CD8-positive, alpha-beta memory T cell (primary cell): ENCODE measurements at places on chromosomes 7 and 10.
A peak's percentile ranks its signal among the peaks of the same experiment; 100 is the strongest.

DNA sequence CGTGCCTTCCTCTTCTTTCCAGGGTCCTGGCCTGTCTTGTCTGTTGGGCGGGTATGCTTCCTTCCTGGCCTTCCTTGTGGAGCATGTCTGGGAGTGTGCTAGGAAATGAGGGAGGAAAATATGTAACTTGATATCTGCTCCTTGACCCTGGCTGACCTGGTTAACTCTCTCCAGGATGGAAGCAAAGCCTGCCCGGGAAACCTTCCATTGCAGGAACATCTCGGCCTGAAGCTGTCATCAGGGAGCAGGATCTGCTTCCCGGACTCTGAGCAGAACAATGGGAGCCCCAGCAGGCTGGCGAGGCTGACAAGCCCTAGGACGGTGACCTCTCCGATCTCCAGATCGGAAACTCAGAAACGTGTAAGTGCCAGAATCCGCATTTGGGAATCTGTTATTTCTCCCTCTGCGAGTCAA, 340.3 kb downstream of the FRMD4A start:
- DNase-seq: no peak

DNA sequence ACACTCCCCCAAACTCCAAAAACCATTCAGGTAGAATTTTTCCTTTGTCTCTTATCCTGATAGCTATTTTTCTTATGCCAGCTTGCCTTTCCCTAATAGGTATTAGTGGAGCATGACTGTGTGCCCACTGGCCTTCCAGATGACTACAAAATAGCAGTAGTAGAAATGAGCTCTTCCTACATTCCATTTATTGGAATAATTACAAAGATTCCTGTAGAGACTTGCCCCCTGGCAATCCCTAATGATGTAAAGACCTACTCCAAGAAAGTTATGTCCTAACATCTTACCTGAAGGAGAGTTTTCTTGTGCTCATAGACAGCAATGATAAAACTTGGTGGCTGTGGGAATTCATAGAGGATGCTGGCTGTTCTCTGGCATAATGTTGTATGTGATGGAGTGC, 501.8 kb downstream of the GATA3 start:
- no peak for DNase-seq

DNA sequence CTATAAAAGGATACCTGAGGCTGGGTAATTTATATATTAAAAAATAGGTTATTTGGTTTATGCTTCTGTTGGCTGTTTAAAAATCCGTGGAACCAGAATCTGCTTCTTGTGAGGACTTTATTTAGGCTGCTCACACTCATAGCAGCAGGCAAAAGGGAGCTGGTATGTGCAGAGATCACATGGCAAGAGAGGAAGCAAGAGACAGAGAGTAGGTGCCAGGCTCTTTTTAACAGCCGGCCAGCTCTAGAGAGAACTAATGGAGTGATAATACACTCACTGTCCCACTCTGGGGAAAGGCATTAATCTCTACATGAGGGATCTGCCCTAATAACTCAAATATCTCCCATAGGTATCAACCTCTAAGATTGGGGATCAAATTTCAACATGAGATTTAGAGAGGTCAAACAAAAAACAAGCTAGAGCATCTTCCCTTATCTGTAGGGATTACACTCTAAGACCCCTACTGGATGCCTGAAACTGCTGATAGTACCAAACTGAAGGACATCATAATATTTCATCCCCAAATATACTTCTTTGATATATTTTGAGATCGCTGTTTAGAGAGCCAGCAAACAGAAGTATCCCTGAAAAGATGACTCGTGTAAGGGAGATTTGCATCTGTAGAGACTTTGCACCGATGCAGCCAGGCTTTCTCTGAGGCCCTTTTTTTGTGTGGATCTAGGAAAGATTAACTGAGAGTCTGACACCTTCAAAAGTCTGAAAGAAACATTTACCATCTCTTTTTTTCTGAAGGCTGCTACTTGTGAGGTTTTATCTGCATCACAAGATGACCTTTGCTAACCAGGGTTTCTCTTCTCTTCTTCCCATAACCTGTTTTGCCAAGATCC, 717.0 kb upstream of the MBL2 start:
- no peak for DNase-seq

DNA sequence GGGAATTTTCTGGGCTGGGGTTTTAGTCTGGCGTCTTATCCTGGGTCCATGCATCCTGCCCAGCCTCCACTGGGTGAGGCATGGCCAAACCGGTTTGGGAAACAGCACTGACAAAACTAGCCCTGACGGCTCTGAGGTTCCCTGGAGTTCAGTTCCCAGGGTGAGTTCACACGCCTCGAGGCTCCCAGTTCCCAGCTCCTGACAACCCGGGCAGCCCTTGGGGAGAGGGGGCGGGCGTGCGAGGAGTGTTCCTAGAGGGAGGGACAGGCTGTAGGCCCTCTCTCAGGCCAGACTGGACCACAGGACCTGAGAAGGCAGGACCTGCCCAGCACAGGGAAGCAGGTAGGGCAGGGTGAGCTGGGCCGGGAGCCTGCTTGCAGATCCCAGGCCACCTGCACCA, 82.3 kb upstream of the PPIF start:
- no peak for DNase-seq

DNA sequence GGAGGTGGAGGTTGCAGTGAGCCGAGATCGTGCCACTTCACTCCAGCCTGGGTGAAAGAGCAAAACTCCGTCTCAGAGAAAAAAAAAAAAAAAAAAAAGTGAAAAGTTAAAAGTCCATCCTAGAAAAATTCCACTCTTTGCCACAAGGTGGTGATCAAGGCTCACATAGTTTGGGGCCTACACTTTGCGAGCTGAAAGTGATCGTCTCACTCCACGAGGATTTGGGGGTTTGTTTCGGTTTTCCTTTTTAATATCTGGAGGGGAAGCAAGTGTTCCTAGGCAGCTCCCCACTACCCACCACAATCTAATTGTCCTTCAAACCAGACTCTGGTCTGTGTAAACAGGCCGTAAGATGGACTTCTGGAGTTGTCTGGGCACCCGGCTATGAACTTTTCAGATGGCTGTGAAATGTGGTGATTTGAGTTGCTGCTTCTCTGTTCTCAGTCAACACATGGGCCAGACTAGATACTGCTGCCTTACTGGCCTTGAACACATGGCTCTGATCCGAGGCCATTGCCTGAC, 27.1 kb downstream of the PRLHR start:
- DNase-seq: peak; percentile 67

DNA sequence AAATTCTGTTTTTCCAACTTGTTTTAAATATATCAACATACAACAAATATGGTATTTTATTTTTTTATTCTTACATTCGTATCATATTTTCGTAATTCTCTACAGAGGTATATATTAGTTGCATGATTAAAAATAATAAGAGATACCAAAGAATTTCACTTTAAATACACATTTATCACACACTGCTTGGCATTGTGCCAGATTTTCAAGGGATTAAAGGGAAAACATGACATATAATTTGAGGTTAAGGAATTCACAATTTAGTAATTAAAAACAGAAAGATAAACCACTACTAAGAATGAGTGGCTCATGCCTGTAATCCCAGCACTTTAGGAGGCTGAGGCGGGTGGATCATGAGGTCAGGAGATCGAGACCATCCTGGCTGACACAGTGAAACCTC, 484.7 kb upstream of the SORCS1 start:
- DNase-seq: no peak

DNA sequence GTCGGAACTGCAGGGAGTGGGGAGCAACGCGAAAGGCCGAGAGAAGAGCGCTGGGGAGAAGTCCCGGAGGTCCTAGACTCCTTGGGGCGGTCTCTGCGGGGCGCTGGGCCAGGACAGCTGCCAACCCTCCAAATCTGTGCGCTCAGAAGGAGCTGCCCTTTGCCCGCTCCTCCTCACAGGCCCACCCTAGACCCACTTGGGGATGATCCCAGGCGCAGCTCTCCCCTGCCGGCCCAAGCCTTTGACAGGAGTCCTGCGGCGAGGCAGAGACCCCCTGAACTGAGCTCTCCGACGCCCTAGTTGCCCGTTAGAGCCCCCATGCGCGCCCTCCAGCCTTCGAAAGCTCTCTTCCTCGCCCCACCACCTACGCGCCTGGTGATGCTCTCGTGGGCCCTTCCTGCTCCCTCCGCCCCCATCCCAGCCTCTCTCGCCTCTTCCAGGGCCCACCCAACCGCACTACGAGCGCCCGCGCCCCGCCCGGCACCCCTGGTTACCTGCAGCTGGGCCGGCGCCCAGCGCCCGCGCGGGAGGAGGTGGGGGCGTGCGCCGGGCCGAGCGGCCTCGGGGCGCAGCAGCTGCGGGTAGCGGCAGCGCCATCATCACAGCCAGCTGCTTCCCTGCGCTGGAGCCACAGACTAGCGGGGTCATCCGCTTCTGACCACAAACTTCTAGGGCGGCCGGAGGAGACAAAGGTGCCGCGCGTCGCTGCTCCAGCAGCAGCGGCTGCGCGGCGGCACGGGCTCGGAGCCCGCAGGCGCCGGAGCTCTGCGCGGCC, 353.4 kb downstream of the DNAJB6 start:
- no peak for DNase-seq

GRCh38 chr7:49778731-49779270, 5.4 kb downstream of the VWC2 start:
- no peak for DNase-seq

DNA sequence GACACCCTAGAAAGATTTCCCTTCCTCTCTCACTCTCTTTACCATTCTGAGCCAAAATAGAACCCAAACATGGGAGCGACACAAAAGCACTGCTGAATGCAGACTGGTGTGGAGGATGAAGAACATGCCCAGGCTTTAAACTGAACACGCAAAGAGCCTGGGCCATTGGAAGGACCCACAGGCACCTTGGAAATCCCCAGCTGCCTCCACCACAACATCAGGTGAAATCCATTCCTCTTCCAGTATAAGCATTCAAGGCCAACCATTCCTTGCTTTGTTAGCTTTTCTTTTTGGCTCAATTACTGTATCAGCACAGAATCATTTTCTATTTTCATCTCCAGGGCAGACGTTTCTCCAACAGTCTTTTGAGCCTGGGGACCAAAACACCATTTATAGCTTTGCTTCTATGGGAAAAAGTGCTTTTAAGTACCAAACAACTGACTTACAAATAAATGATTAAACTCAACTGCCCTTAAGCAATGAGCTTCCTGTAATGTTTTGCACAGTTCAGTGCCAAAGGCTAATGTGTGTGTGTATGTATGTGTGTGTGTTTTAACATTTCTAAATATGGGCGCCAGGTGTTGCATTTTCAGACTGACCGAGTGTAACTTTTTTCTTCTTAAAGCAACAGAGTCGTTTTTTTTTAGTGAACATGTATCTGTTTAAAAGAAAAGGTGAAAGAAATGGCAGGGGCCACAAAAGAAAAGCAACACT, 16.2 kb upstream of the BLNK start:
- DNase-seq: no peak

GRCh38 chr10:77649333-77650331, 12.0 kb upstream of the KCNMA1 start:
- DNase-seq: no peak

DNA sequence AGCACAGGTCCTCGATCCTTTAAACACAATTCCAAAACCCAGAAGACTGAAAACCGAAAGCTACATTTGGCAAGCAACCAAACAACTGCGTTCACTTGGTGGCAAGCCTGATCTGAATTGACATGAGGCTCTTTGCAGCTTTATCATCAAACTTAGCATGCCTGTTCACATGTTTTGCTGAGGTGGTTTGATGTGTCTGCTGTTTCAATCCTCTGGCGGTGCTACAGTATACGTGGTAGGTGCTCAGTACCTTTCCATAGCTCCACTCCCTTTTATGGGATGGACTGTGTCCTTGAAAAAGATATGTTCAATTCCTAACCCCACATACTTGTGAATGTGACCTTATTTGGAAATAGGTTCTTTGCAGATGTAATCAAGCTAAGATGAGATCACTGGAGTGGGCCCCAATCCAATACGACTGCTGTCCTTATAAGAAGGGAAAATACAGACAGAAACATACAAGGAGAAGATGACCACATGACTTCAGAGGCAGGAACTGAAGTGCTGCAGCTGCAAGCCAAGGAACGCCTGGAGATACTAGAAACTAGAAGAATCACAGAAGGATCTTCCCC, 33.4 kb downstream of the CCDC6 start:
- no peak for DNase-seq

- DNase-seq: no peak
Measured at GRCh38 chr7:882336-883035, 6.1 kb downstream of the GET4 start.

GRCh38 chr10:71043858-71044257, 155.5 kb upstream of the PCBD1 start:
- DNase-seq: no peak

DNA sequence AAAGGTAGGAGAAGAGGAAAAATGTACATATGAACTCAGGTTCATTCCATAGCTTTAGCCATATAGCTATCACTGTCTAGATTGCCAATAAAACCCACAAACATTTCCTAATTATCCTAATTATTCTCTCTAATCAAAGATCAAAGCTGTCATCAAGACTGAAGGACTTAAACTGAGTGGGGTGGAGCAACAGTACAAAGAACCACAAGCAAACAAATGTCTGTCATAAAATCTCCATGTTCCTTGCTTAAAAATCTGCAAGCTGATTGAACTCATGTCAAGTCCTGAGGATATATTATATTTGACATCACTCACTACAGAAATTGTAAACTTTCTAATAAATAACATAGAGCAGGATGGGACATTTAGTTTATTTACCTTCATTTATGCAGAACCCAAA, 315.9 kb downstream of the SNX13 start:
- DNase-seq: no peak

DNA sequence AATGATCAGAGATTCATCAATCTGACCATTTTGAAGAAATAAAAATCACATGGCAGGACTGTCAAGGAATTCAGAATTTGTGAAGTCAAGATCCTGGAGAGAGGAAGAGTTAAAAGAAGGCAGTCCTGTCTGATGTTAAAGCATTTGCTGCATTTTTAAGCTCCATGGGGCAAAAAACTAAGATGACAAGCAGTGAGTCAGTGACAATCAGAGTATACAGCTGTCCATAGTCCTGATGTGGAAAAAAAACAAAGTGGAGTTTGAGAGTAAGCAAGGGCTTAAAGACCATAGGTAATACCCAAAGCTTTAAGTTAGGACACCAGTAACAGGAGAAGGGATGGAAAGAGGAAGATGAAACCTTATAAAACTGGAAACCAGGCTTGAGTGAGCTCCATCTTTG, 412.7 kb upstream of the ANKRD30A start:
- DNase-seq: no peak

DNA sequence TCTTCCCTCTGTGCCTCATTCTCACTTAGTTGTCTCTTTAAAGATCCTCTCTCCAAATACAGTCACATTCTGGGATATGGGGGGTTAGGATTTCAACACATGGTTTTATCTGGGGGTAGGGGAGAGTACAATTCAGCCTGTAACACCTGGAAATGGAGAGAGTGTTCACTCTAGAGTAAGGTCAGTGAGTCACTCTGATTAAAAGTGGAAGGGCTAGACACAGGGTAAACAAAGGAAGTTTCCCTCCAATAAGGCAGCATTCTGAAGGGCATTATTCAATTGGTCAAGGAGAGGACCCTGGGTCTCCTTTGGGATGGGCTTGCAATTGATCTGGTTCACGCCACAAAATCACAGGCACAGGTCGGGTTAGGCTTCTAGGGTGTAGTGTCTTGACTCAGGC, 232.8 kb upstream of the NPSR1 start:
- no peak for DNase-seq

GRCh38 chr7:150854066-150855000, 2.0 kb downstream of the AOC1 start:
- no peak for DNase-seq

- DNase-seq: no peak
Measured at GRCh38 chr10:5625992-5626777, 40.2 kb downstream of the ASB13 start.
